ENCODE measurements at places on chromosomes 7 and 10.

GRCh38 chr7:11175887-11176286 lies 202.2 kb downstream of the PHF14 start:
- no peak for DNase-seq

DNA sequence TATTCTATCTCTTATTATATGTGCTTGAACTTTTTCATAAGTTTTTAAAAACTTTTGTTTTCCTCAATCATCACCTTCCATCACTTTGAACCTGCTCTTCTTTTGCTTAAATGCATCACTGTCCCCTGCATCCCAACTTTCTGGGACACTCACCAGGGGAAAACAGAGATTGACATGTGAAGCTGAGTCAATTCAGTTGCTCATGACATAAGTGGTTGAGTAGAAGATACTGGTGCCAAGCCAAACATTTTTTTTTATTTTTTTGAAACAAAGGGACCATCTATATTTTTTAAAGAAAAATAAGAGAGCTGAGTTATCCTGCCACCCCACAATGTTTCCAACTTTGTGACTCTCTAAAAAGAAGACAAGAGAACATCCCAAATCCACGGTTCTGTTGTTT lies 61.8 kb upstream of the AHR start:
- DNase-seq, result no peak

DNA sequence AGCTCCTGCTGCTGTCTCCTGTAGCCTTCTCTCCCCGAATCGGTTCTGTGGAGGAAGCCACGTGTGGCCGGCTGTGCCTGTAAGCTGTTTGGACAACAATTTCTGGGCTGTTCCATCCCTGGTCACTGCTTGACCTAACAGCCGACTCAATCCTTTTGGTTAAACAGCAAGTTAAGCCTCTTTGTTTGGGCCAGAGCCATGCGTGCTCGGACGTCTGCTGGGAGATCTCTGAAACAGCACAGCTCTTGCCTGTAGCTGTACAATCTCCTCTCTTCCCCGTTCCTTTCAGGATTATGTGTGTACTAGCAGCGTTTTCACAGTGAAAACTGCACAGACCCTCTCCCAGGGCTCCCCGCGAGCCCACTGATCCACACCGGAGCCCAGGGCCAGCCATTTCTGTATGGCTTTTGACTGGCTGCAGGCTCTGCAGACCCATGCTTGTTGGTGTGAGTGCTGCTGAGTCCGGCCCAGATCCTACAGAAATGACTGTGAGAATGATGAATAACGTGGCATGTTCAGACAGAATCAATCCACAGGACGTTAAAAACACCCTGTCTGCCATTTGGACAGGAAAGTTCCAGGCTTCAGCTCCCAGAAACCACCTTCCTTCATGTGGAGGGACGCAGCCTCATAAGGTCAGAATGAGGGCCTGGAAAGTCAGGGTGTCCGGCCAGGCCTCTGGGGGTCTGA lies 428.6 kb upstream of the ADARB2 start:
- DNase-seq, result no peak

GRCh38 chr10:4334015-4334414 lies 492.0 kb upstream of the AKR1E2 start:
- no peak for DNase-seq

DNA sequence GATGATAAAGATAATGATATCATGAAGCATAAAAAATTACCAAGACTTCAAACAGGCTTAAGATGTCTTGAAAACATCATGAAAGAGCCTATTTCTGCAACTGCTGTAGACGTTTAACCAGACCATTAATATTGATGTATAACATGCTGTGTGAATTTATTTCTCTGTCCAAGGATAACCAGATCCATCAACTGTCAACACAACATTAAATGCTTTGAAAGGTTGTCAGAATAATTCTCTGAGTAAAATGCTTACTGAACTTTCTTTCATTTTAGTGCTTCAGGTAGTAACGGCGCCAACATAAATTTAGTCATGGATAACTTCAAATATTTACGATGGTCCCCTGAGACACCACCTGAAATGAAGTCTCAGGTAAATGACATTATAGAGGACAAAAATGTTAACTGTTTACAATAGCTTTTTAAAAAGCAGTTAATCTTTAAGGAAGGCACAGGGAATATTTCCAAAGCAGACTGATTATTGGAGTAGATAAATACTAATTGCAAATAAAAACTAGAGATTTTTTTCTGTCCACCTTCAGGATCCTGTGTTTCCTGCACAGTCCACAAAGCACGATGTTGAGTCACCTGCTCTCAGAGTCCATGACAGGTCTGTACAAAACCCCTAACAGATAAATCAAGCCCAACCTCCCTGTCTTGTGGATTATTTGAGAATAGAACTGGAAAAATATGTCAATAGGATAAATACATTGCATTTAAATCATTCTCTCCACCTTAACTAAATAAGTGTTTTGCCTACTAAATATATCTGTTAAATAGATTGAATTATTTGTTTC lies 1213.2 kb downstream of the XPNPEP1 start:
- no peak for DNase-seq

DNA sequence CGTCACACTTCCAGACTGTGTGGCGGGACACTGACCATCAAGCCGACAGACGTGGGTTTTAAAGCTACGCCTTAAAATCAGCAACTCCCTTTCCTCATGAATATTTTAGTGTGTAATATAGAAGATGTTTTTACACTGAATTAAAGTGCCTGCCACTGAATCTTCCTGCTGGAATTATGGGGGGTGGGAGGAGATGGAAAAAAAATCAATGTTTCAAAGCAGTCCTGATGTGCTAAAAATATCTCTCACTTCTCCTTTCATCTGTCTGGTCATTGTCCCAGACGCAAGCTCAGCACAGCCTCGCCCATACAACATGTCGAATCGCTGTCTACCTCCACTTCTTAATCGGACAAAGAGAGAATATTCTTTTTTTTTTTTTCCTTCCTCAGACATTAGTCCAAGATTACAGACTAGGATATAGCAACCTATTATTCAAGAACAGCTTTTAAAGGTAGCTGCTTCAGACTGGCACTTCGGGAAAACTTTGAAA lies 165.1 kb upstream of the KLF14 start:
- no peak for DNase-seq

DNA sequence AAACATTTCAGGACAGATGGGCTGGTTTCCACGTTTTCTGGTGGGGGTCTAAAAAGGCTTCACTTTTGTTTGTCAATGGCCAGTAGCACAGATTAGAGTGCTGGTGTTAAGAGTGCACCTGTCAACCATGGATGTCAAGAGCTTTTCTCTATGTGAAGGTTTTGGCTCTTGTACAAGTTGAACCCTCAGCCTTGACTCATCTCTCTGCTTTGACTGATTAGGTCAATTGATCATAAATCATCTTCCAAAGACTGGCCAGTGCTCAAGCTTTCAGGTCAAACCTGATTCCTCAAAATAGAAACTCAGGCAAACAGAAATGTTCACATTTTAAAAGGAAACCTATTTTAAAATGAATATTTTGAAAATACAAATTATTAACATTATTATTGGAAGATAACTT lies 59.6 kb upstream of the SP4 start:
- DNase-seq, result no peak

- DNase-seq, result no peak
Measured at GRCh38 chr7:148535217-148535616, 55.3 kb upstream of the C7orf33 start.

- DNase-seq, result no peak
Measured at GRCh38 chr7:151902311-151902710, 25.4 kb upstream of the PRKAG2 start.

GRCh38 chr7:77348371-77348813 lies 67.8 kb downstream of the GSAP start:
- DNase-seq, result no peak

DNA sequence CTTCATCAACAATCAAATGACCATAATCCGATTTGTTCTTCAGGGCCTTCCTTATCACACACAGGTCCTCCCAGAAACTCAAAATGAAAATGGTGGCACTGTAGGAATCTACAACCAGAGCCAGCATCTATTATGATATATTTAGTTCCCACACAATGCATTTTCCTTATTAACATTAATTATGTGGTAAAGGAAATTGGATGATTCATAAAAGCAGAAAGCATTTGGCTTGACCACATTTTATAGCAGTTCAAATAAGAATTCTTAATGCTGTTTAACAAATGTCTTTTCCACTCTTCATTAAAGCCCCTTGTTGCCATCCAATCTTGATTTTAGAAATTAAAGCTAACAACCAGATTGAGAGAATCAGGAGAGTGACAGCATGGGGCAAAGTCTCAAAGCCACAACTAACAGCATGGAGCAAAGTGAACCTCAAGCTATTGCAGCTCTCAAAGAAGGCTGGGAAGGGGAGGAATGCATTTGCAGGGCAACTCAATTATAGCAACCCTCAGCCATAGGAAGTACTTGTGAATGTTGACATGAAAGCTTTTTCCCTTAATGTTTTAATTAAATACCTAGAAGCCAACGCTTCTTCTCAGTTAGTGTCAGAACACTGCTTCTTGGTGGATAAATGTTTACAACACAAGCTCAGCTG lies 549.1 kb downstream of the NXPH1 start:
- no peak for DNase-seq

- no peak for DNase-seq
Measured at GRCh38 chr7:6444516-6445269, 3.1 kb downstream of the DAGLB start.

DNA sequence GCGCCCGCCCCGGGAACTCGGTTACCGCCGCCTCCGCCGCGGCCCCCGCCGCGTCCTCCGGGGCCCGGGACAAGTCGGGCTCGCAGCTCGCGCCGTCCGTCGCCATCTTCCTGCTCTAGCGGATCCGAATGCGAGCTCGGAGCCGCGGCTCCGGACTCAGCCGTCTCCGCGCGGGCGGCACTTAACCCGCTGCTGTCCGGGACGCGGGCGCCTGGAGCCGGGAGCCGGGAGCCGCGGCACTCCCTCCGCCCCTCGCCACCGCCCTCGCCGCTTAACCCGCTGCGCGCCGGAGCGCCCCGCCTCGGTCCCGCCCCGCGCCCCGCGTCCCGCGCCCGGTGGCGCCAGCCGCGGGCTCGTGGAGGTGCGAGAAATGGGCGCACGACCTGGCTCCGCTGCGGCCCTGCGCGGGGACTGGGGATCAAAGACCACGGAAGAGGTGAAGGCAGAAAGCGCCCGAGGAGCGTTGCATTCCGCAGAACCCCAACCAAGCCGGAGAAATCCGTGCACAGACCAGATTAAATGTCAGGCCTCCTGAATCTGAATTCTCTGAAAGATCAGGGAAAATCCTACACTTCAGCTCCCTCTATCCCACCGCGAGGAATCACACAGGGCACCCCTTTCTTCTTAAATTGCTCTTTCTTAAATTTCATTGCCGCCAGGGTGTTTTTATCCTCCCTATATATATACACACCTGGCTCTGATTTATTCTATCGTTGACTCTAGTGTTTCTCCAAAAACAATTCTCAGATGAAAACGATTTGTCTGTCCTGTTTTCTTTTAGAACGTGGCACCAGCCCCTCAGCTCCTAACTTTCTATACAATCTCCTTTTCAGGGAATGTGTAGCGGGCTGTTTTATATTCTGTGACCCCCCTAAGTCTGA lies at the start of gene CTTNBP2:
Gene CTTNBP2, minus strand, starts transcription at position 132 of the 881 bp plus-strand sequence. Its CDS starts 26 bp downstream, at position 106.
- no peak for DNase-seq

- DNase-seq, result no peak
Measured at GRCh38 chr10:122308417-122309141, 37.5 kb downstream of the BTBD16 start.

DNA sequence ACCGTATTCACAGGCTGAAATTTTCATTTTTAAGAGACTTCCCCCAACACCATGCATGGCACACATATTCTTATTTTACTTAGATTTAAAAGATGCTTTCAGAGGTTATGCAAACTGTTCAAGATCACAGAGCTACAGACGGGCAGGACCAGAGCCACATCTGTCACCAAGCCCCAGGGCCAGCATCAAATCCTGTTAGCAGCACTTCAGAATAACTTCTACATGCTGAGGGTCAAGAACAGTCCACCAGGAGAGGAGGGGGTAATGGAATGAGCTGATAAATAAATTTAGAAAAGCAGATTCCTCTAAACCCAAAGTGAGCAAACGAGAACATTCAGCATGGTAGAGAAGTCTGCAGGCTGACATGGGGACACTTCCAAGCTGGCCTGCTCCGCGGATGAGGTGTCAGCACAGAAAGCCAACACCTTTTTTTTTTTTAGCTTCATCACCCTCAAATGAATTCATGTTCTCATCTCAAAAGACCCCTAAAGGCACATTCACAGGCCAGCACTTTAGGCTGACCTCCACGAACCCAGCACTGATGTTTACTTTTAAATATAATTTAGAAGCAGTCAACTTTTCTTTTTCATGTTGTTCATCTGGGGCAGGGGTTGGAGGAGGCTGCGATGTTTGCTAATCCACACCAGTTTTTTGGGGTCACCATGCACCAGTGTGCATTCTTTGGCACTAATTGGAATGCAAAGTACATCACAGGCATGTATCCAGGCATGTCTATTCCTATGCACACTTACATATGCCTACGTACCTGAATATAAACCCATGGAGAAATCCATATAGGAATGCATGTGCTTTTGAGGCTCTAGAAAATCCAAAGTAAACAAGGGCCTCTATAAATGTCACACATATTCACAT lies 249.0 kb downstream of the TNS3 start:
- DNase-seq, result no peak

DNA sequence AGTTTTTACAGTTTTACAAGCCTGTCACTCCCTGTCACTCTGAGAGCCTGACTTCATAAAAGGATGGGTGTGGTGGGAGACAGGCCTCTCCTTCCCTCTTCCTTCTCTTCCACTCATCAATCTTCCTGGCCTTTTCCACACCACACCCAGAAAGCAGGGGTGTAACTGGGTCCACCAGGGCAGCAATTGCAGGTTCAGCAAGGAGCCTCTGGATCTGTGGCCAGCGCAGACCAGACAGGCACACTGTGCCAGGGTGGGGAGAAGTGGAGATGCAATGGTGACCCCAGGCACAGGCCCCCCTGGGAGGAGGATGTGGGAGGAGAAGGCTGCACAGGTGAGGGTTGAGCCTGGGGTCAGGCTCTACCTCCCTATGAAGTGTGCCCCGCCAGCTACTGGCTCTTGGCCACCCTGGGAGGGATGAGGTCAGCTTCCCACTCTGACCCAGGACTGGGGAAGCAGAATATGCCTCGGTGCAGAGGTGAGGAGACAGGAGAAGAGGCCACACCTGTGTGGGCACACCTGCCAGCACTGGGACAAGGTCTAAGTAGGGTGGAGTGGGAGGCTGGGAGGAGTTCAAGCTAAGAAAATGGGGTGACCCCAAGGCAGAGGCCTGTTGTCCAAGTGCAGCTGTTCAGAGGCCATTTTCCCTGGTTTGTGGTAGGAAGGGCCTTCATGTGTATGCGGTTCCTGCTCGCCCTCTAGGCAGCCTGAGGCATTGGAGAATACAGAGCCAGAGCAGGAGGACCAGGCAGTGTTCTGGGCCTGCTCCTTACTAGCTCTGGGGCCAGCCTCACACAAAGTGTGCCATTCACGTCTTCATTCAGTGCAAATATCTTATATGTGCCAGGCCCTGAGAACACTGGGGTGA lies 20.2 kb upstream of the TMEM72 start:
- DNase-seq, result no peak

All from GM04503 (cell line).